ENCODE measurements at places on chromosomes 4 and X. TPM values are rescaled to one million over a fixed set of nuclear protein-coding genes. Genes with fewer than 3 reads are reported as not detected.

DNA sequence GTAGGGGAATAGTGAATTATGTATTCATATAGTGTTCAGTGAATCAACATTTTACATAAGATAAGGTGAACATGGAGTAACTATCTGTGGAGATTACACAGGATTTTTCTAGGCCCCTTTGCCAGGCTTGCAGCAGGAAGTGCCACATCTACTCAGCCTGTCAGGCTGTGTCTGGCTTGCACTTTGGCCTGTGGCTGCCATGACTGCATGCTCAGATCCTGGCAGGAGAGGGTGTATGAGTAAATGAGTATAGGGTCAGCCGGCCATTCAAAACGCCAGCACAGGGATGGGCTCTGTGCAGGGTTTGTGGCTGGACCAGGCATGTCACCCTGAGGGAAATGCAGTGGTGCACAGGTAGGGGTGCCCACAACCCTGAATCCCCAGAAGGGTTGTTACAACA lies 51.9 kb downstream of the UBQLN2 start:
- DNase-seq, result no peak

GRCh38 chr4:42360256-42360669 lies 37.0 kb upstream of the SHISA3 start:
- no peak for DNase-seq

- DNase-seq, result peak; percentile 47
Observed at GRCh38 chr4:86934147-86934770, 552 bp upstream of the AFF1 start.

- no peak for DNase-seq
Observed at GRCh38 chrX:19990151-19990555, 708 bp downstream of the BCLAF3 start.

DNA sequence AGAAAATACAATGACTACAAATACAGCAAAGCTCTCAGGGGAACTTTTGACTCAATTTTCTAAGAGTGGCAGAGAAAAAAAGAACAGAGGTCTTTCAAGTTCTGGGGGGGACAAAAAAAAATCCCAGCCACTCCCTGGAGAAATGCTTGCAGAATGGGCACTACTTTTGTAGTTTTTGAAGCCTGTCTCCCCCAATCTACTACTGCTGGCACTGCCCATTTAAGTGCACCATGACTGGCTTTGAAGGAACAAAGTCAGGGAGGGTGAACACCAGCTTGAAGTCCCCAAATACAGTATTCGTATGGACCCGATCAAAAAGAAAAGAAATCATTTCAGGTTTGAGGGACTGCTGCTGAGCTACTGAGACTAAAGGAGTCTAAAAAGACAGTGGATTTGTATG lies 1824.4 kb downstream of the ARAP2 start:
- no peak for DNase-seq

GRCh38 chrX:40097504-40098263 lies at the start of gene BCOR:
TSS of gene BCOR (minus strand) at chrX:40097958. CDS start at chrX:40077929, 20,029 bp downstream.
- peak; percentile 83 for DNase-seq

GRCh38 chrX:74505437-74505836 lies 84.1 kb downstream of the SLC16A2 start:
- no peak for DNase-seq

DNA sequence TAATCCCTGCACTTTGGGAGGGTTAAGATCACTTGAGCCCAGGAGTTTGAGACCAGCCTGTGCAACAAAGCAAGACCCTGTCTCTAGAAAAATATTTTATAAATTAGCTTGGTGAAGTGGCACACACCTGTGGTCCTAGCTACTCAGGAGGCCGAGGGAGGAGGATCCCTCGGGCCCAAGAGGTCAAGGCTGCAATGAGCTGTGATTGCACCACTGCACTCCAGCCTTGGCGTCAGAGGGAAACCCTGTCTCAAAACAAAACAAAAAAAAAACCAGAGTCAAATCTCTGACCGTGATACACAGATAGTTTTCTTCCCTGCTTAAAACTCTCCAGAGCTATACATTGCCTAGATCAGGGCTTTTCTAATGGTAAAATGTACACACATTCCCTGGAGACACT lies 53.5 kb downstream of the CHST7 start:
- no peak for DNase-seq

- DNase-seq, result no peak
Observed at GRCh38 chr4:86117705-86118302, 242.0 kb downstream of the MAPK10 start.

DNA sequence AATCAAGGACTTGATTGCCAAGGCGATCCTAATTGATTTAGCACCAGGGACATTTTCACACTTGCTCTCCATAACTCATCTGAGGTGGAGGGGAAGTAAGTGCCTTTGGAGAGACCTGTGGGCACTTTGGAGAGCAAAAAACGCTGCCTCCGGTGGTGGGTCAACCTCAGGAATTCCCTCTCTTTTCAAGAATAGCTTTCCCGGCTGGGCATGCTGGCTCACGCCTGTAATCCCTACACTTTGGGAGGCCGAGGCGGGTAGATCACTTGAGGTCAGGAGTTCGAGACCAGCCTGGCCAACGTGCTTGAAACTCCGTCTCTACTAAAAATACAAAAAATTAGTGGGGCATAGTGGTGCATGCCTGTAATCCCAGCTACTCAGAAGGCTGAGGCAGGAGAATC lies 49.2 kb downstream of the PRPS1 start:
- no peak for DNase-seq

Gene ITM2A
- total RNA-seq, result 160 TPM

Gene STS
- 1.5 TPM for total RNA-seq

Gene SASH3
- 248 TPM for total RNA-seq

Gene ODAPH
- 0.41 TPM for total RNA-seq

Gene DRP2
- 1.6 TPM for total RNA-seq

Gene CENPU
- total RNA-seq, result 71.9 TPM

Gene HERC6
- total RNA-seq, result 49.9 TPM

Gene GLUD2
- 0.80 TPM for total RNA-seq
